Activated CD8-positive, alpha-beta T cell treated with anti-CD3 and anti-CD28 coated beads for 36 hours (primary cell): ENCODE measurements at places on chromosomes 1 and 21.

DNA sequence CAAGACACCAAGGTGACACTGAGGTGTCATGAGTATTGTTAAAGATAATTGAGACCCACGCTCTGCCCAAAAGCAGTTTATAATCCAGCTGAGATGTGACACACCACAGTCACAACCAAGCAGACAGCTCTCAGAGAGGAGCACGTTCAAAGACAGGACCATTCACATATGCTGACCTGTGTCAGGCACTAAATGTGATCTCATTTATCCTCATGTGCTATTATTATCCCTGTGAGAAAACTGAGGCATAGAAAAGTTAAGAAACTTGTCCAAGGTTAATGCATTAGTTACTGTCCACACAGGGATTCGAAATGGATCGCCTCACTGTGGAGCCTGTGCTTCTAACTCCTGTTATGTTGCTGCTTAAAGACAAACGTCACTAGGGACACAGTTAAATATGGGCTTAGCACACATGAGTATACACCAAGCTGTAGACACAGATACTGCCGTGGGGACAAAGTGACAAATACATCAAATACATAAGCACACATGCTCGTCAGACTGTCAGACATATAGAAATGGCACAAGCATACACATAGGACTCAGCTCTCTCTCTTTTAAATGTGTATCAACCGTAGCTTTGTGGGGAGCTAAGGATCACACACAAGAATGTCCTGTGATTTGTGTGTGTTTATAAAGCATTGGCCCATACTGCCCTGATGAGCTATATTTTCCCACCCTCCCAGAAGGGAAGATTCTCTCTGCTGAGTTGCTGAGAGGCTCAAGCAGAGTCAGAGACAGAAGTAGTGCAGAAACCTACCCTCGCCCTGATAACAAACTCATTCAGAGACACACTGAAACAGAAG, 3.5 kb upstream of the IGSF8 start:
- H3K36me3 ChIP-seq = peaks cover 2% of the 10 kb centered on the region
- H3K27me3 ChIP-seq = no peaks in the 10 kb centered on the region
- peak overlapping the region; percentile 90 for H3K27ac ChIP-seq
- H3K4me3 ChIP-seq = no peak overlapping the region

DNA sequence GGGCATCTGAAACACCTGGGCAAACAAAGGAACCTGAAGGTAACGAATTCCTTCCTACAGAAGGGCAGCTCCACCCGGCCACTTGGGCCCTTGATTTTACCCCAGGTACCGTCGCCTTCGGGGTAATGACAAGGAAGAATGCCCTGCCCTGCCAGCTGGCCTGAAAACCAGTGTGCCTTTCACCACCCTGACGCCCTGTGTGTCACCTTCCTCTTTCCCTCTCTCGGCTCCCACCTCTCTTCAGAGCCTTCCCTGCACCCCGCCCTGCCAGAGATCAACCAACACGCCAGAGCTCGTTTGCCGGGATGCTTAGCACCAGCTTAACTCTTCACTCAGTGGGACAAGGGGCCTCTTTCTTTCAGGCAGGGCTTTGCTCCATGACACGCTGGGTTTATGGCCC, 86.0 kb downstream of the SIM2 start:
- H3K36me3 ChIP-seq = no peaks in the 10 kb centered on the region
- H3K4me1 ChIP-seq = no peaks in the 10 kb centered on the region
- H3K27me3 ChIP-seq = no peaks in the 10 kb centered on the region
- no peak for DNase-seq

GRCh38 chr1:63148825-63149645, 173.3 kb upstream of the FOXD3 start:
- H3K4me3 ChIP-seq = no peak overlapping the region
- H3K4me1 ChIP-seq = no peaks in the 10 kb centered on the region
- no peaks in the 10 kb centered on the region for H3K36me3 ChIP-seq
- peak; percentile 31 for DNase-seq
- peaks cover 20% of the 10 kb centered on the region for H3K27me3 ChIP-seq

DNA sequence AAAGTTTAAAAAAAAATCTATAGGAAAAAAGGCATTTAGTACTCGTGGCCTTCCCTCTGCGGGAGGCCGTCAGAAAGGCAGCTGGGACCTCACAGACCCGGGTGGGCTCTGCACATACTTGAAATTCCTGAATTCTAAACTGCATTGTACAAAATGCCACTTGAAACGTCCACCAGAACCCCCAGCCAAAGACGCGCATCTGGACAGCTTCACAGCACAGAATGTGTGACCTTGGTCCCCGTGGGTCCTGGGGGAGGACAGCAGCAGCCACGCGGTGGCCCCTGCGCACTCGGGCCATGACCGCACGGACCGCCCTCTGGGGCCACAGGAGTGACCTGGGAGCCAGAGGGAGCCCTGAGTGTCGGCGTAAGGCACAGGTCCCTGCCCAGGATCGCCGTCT, 20.6 kb upstream of the MRPS14 start:
- H3K27me3 ChIP-seq = peaks cover 9% of the 10 kb centered on the region
- H3K4me3 ChIP-seq = no peak overlapping the region
- H3K4me1 ChIP-seq = no peaks in the 10 kb centered on the region

DNA sequence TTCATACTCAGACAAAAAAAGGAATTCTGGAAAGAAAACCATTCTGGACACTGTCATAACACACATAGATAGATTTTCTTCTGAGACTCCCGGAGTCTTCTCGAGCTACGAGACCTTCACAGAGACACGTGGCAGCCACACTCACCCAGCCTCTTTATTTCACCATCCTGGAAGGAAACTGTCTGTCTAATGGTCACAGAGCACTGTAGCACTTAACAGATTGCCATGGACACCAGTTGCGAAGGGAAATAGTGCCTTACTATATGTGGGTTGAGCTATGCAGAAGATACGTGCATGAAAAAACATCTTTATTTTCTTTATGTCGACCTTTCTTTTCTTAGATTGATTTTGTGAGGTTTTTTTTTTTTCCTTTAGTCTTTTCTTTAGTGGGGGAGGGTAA, 57.9 kb downstream of the ZP4 start:
- no peaks in the 10 kb centered on the region for H3K36me3 ChIP-seq
- H3K27me3 ChIP-seq = no peaks in the 10 kb centered on the region
- no peaks in the 10 kb centered on the region for H3K4me1 ChIP-seq
- H3K27ac ChIP-seq = no peak overlapping the region

DNA sequence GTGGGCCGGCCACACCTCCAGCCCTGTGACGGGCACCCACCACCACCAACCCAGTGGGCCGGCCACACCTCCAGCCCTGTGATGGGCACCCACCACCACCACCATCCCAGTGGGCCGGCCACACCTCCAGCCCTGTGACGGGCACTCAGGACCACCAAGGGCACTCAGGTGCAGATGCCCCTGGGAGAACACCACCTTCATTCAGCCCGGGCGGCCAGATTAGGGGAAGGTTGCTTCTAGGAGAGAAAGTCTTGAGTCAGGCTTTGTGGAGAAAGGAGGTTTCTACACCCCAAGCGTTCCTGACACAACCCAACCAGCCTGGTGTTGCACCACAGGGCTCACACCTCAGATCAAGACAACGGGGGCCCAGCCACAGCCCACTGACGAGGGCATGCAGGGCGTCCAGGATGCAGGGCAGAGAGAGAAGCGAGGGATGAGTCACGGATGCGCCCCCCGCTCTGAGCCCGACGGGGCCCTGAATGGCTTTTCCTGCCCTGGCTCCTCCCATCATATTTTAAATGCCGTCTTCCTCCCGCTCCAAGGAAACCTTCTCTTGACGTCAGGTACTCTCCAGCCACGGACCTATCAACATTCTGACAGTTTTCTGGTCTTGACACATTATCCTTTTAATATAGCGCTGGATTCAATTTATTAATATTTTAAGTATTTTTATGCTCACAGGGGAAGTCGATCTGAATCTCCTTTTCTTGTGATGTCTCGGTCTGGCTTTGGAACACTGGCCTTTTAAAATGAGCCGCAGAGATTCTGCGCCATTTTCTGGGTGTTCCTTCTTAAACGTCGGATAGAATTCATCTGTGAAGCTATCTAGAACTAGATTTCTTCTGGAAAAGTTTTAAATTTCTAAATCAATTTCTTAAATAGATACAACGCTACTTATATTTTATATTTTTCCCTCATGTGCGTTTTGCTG, 631 bp upstream of the SPATC1L start:
- H3K36me3 ChIP-seq = no peaks in the 10 kb centered on the region
- DNase-seq = peak; percentile 92
- peak overlapping the region; percentile 93 for H3K27ac ChIP-seq
- H3K27me3 ChIP-seq = no peaks in the 10 kb centered on the region
- peak overlapping the region; percentile 77 for H3K4me3 ChIP-seq

DNA sequence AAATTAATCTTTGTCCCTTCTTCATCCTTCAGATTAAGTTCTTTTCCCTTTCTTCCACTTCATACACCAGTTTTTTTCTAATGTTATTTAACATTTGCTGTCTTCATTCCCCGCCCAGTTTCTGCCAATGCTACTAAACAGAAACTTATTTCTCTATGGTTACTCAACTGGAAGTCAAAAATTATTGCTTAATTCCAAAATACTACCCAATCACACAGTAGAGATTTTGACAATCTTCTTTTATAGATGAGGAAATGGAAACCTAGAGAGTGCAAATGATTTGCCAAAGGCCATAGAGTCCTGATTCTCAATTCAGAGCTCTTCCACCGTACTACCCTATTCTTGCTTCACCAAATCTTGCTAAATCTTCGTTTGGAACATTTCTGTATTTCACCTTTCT, 58.1 kb upstream of the SH3GLB1 start:
- no peak overlapping the region for H3K4me3 ChIP-seq
- H3K4me1 ChIP-seq = no peaks in the 10 kb centered on the region
- peaks cover 1% of the 10 kb centered on the region for H3K27me3 ChIP-seq
- no peak for DNase-seq
- H3K27ac ChIP-seq = no peak overlapping the region

DNA sequence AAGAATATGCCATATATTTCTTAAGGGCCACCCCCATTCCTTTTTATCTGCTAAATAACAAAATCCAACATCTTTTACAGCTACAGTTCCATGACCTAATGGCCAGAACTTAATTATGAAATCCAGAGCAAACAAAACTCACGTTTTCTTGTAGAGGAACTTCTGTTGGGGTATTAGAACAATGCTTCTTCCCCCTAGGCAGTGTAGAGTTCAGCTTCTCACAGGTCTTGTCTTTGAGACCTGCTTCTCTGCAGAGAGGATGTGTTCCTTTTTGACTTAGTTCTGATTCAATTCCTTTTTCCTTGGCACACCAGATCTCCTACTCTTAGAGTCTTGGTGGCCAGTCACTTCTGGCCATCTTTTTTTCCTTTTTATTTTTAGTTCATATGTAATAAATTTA, 22.2 kb downstream of the VAV3 start:
- H3K36me3 ChIP-seq = peaks cover 7% of the 10 kb centered on the region
- no peak overlapping the region for H3K4me3 ChIP-seq

GRCh38 chr1:103267893-103268292, 159.6 kb upstream of the COL11A1 start:
- no peaks in the 10 kb centered on the region for H3K27me3 ChIP-seq
- H3K4me3 ChIP-seq = no peak overlapping the region
- H3K36me3 ChIP-seq = no peaks in the 10 kb centered on the region

- peaks cover 12% of the 10 kb centered on the region for H3K4me1 ChIP-seq
- no peak overlapping the region for H3K4me3 ChIP-seq
- H3K27ac ChIP-seq = no peak overlapping the region
- H3K36me3 ChIP-seq = no peaks in the 10 kb centered on the region
These were observed 2.3 kb downstream of the IL20 start for GRCh38 chr1:206867716-206868115.

- H3K36me3 ChIP-seq = peaks cover 38% of the 10 kb centered on the region
- no peak overlapping the region for H3K4me3 ChIP-seq
- H3K27ac ChIP-seq = no peak overlapping the region
- DNase-seq = peak; percentile 97
These were observed 38.2 kb downstream of the URB2 start for GRCh38 chr1:229664133-229664689.

GRCh38 chr1:8714173-8714572, 103.3 kb downstream of the RERE start:
- H3K36me3 ChIP-seq = no peaks in the 10 kb centered on the region
- DNase-seq = no peak
- H3K27me3 ChIP-seq = no peaks in the 10 kb centered on the region

GRCh38 chr1:34640654-34641401, 114.0 kb upstream of the GJB5 start:
- no peaks in the 10 kb centered on the region for H3K4me1 ChIP-seq
- H3K27ac ChIP-seq = no peak overlapping the region
- H3K36me3 ChIP-seq = no peaks in the 10 kb centered on the region

DNA sequence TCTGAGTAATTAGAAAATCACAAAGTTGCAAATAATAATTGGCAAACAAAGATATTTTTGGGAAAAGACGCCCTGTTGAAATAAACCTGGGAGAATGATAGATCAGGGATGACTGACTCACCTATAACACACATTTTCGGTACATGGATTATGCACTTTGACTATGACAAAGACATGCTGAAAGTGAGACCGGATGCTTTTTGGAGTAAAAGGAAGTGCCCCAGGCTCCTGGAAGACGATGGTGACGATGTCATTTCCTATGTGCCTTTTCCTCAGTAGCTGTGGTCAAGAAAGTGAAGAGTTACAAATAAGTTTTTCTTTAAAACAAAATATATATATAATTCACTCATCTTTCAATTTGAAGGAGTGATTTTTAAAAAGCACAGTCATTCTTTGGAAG, 158.7 kb downstream of the SIPA1L2 start:
- H3K36me3 ChIP-seq = peaks cover 2% of the 10 kb centered on the region
- no peaks in the 10 kb centered on the region for H3K27me3 ChIP-seq
- no peak overlapping the region for H3K4me3 ChIP-seq
- peaks cover 12% of the 10 kb centered on the region for H3K4me1 ChIP-seq
- DNase-seq = no peak

- no peak overlapping the region for H3K27ac ChIP-seq
- H3K4me3 ChIP-seq = no peak overlapping the region
- H3K36me3 ChIP-seq = no peaks in the 10 kb centered on the region
- no peak for DNase-seq
- H3K4me1 ChIP-seq = no peaks in the 10 kb centered on the region
These were observed 90.5 kb downstream of the TRABD2B start for GRCh38 chr1:47906527-47907176.

DNA sequence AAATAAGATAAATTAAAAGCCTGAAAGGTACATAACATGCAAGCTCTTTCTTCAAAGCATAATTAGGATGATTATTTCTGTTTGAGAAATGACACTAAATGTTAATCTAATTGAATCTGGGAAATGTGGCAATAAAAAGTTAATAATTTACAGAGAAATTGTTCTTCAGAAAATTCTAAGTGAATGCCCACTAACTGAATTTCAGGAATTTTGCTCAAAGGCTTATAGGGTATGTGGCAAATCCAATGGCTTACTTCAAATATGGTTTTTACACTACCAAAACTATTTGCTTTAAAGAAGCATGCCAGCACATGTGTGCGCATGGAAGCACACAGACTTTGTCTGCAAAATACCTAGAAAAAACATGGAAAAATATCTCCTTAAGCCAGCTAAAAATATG, 186.6 kb upstream of the FOXD3 start:
- peaks cover 13% of the 10 kb centered on the region for H3K27me3 ChIP-seq
- no peaks in the 10 kb centered on the region for H3K36me3 ChIP-seq
- no peak overlapping the region for H3K27ac ChIP-seq
- H3K4me3 ChIP-seq = no peak overlapping the region
- DNase-seq = no peak

DNA sequence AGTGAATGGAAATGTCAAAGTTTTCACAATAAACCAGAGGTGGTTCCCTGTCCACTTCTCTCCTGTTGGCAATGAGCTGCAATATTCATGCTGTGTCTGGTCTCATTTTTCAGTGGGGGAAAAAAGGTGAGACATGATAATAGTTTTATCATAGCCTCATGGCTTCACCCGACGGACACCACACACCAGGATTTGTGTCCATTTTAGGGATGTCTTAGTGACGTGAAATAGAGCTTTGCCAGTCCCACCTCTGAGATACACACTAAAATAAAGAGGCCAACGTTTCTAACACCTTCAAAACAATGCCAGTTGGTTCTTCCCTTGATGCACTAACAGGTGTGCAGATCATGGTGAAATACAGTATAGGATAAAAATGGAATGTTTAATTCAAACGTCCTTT, 91.5 kb upstream of the TLR5 start:
- peaks cover 50% of the 10 kb centered on the region for H3K4me1 ChIP-seq
- no peak overlapping the region for H3K27ac ChIP-seq
- no peak overlapping the region for H3K4me3 ChIP-seq
- no peaks in the 10 kb centered on the region for H3K36me3 ChIP-seq
